GDM1 (cell line): ENCODE measurements at places on chromosomes 5 and 9.

- no peak for DNase-seq
These were observed 409.7 kb upstream of the PIK3R1 start for GRCh38 chr5:67805666-67806348.

DNA sequence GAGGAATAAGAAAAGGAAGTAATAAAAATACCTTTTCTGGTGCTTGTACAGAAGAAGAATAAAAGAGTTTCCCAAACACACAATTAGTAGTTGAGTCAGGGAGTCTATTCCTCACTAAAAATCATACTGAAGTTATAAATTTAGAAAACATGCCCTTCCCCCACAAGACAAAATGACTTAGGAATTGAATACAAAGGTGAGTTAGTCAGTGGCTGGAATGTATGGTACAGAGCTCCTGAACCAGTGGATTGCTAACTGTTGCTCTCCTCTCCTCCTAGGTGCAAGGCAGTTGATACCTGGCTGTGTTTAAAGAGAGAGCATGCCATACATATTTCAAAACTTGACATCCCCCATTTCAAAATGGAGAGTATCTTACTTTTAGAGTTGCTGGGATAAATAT lies 1.9 kb downstream of the GDA start:
- no peak for DNase-seq

DNA sequence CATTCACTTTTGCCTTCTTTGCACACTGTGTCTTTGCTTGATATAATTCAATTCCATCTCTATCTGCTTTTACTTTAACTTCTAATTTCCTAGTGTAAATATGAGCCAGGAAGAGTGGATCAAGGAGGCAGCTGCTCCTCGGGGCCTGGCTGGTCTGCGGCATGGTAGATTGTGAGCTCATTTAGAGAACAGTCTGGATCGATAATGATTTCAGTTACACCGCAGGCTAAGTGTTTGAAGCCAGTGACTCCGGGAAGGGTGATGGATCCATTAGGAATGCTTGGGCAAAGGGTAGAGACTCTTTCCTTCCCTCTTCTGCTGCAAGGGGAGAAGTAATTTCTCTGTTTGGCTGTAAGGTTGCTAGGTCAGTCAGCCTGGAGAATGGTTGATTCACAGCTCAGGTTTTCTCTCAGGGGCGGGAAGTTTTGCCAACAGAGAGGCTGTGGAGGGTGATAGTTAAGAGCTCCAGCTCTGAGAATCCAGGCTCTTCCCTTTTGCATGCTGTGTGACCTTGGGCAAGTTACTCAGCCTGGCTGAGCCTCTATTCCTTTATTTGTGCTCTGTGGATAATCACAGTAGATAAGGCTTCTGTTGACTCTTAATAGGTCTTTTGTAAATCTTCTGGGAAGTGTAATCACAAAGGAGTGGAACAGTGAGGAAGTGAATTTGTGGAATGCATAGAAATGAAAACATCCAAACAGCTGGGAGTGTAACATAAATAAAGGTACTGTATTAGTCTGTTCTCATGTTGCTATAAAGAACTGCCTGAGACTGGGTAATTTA lies 99.1 kb downstream of the PTTG1 start:
- no peak for DNase-seq

DNA sequence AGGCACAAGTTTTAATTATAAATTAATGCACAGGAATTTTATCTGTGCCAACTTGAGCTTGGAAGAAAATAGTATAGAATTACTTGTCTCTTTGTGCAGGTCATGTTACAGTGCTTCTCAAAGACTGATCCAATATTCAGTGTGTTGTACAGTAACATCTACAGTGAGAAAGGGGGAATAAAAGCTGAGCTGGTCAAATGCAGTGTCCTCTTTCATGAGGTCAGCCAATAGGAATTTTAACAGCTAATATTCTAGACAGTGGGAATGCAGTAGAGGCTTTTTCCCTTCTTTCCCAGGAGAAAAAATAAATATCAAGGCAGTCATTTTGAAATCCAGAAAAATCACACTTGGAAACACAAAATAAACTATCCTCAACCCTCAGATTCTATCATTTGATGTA lies 95.7 kb upstream of the ITGA1 start:
- DNase-seq = no peak

DNA sequence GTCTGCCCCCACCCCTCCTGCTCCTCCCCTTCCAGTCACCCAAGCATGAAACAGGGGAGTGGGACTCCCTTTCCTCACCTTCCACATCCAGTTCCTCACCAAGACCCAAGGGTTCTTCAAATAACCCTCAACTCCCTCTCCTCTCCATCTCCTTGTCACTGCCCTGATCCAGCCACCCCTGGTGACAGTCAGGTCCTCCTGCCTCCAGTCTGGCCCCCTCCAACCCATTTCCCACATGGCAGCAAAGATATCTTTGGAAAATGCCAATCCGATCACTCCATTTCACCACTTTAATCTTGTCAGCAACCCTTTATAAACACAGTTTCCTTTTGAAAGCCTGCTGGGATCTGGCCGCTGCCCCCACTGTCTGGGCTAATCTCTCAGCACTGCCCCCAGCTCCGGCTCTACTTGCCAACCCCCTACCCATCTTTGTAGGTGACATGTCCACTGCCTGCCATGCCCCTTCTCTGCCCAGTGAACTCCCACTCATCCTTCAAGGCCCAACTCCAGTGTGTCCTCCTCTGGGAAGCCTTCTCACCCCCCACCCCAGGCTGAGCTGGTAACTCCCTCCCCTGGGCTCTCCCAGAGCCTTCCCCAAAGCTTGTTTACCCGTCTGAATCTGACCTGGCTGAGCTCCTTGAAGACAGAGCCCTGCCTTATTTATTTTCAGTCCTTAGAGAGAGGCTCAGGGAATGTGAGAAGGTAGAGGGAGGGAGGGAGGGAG lies 781 bp upstream of the MYOZ3 start:
- DNase-seq = no peak

- DNase-seq = no peak
These were observed 91.1 kb downstream of the ZNF608 start for GRCh38 chr5:124655251-124655917.

GRCh38 chr5:24053737-24054136 lies 546.3 kb downstream of the PRDM9 start:
- no peak for DNase-seq
